HL-60 (cell line): ENCODE measurements at places on chromosomes 2 and 18.
A peak's percentile ranks its signal among the peaks of the same experiment; 100 is the strongest.

DNA sequence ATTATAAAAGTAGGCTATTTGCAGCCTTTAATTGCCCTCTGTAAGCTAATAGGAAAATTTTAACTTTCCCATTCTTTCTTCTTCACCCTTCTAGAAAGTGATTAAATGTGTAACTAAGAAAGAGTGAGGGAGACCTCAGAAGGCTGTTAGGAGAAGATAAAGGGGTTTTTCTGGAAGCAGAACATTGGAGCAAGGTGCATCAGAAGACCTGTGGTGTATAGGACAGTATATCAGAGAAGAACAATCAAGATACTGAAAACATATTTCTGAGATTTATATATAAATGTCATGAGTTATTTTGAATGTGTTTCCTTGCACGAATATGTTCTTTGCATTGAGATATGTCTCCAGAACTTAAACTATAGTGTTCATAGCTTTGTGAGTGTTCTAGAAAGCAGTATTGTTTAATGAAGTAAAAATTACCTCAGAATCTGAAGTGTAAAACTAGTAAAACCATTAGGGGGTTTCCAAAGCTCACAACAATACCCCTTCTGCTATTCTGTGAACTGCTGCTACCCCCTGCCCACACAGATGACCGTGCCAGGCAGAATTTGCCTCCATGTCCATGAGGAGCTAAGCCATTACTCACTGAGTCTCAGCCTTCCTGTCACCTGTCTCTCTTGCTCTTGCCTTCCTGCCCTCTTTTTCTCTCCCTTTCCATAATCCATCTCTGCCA is 537.9 kb downstream of the EPHA4 start:
- no peak for DNase-seq

DNA sequence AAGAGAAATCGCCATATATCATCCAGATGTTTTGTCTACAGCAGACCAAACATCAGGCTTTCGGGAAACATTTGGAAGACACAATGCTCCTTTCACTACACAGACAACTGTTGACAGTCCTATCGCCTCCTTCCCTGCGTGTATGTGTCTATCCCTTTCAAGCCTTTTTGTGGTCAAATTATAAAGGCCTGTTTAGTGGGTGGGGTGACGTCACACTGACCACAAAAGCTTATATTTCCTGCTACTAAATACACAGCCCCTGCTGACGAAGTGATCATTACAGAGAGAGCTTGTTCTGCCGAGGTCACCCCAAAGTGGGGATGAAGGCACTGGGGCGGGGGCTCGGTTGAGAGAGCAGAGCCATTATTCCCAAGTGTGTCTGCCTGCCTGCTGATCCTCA is 302.7 kb upstream of the TNP1 start:
- peak; percentile 24 for DNase-seq

- DNase-seq, result no peak
Measured at GRCh38 chr2:62152000-62152399, 43.9 kb upstream of the B3GNT2 start.

- DNase-seq, result no peak
Measured at GRCh38 chr2:37412231-37412630, 67.8 kb downstream of the QPCT start.

- DNase-seq, result no peak
Measured at GRCh38 chr2:209044307-209044706, 379.5 kb upstream of the MAP2 start.

DNA sequence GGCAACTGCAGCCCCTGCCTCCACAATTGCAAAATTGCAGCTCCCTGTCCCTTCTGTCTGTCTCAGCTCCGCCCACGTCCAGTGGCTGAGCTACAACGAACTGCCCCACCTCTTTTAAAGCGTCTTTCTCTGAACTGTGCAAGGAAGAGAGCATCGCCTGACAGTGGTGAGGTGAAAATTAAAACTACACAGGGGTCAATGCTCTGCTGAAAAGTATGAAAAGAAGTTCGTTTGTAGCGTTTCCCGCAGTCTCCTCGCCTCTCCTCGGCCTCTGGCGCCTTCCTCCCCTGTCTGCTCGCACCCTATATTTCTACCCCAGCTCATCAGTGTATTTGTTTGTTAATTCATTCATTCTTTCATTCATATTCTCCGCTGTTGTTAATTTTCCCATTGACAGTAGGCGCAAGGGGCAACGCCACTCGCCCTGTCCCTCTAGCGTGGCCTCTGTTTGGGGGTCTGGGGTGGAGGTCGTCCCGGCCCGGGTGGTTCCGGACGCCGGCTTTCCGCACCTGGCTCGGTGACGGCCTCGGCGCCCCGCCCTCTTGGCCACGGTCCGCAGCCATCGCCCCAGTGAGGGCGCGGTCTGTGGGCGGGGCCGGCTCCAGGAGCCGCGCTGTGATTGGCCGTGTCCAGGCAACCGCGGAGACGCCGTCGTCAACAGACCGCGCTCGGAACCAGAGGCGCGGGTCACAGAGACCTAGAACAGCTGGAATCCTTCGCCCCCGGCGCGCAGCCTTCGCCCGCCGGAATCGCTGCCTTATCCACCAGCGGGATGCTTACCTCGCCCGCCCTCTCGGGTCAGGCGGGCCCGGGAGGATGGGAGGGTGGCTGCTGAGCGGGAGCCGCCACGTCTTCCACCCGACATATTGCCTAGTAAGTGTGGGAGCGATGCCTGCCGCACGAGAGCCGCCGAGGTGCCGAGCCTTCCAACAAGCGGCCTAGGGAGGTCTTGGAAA is at the start of gene VWA3B:
VWA3B (plus strand) TSS at position 677 of the 956 bp plus-strand sequence. CDS start 5,926 bp downstream, outside the sequence.
- no peak for DNase-seq

- no peak for DNase-seq
Measured at GRCh38 chr2:14517731-14518130, 114.8 kb upstream of the LRATD1 start.

GRCh38 chr2:12051831-12052230 is 305.4 kb downstream of the LPIN1 start:
- no peak for DNase-seq

- DNase-seq, result no peak
Measured at GRCh38 chr2:179252423-179252822, 12.2 kb downstream of the SESTD1 start.

DNA sequence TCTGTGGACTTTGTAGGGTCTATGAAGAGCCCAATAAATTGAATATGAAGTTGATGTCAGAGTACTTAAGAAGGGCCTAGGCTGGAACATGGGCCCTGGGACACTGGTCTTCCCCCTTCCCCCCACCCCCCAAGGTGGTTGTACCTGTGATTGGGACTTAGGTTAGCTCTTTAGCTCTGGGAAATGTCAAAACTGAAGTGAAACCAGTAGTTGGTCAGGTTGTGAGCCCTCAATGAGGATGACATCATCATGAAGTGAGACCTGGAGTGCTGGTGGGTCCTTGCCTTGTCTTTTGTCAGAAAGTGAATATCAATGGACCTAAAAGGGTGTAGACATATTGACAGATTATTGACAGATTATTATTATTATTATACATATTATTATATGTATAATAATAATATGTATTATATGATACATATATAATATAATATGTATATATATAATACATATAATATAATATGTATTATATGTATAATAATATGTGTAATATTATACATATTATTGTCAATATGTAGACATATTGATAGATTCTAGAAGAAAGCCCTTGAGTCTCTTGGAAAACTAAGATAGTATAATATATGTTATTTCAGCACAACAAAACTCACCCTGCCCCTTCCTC is 5.4 kb downstream of the MARS2 start:
- DNase-seq, result no peak
